ENCODE measurements at places on chromosomes 2 and 18.

DNA sequence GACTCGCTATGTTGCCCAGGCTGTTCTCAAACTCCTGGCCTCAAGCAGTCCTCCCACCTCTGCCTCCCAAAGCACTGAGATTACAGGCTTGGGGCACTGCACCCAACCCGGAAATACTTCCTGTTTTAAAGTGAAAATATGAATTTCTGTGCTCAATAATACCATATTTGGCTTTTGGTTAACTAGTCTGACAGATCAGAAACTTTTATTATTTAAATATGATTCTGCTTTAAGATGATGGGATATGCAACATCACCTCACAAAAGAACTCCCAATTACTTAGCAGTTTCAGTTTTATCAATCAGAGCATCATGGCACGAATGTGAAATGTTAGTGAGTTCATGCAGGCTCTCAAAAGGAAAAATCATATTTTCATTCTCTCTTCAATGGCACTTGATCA lies 120.6 kb downstream of the PTRHD1 start:
- DNase-seq, result no peak

GRCh38 chr2:30530346-30530745 lies 83.3 kb downstream of the LCLAT1 start:
- no peak for DNase-seq

- no peak for DNase-seq
Observed at GRCh38 chr18:23951206-23951605, 63.3 kb upstream of the TTC39C start.

DNA sequence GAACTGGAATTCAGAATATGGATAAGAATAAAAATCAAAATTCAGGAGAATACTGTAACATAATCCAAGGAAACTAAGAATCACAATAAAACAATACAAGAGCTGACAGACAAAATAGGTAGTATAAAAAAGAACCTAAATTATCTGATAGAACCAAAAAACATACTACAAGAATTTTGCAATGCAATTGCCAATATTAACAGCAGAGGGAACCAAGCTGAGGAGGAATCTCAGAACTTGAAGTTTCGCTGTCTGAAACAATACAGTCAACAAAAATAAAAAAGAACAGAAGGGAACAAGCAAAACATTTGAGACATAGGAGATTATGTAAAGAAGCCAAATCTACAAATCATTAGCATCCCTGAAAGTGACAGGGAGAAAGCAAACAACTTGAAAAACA lies 84.1 kb upstream of the GALNT13 start:
- DNase-seq, result no peak

GRCh38 chr2:137764646-137765045 lies 199.6 kb upstream of the HNMT start:
- no peak for DNase-seq

GRCh38 chr2:85131116-85131515 lies 2.1 kb upstream of the TCF7L1 start:
- DNase-seq, result no peak

DNA sequence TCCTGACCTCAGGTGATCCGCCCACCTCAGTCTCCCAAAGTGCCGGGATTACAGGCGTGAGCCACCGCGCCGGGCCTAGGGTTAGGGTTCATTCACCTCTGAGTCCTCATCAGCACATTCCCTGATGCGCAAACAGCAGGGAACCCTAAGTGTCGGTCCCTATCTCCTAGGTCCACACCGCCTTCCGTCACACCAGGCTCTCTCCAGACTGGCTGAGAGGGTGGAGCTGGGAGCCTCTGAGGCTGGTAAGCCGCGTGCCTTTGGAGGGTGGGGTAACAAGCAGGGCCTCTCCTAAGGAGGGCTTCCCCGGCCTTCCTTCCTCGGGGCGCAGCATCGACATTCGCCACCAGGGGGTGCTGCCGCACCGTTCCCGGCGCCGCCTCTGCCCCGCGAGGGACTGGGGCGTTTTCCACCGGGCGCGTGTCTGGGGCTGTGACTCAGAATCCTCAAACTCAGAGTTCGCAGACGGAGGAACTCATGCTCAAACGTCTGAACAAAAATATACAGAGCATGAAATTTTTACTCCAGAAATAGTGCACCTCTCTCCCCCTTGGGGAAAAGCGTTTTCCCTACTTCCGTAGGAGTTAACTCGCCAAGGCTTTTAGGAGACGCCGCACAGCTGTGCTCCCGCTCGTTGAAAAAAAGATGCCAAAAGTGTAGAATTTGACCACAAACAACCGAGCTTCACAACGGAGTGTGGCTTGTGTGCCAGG lies 63.9 kb upstream of the ASAP2 start:
- DNase-seq, result peak; percentile 29
